ENCODE measurements at places on chromosomes 12 and 14. TPM values are rescaled to one million over a fixed set of nuclear protein-coding genes. Genes with fewer than 3 reads are reported as not detected.

Gene TMTC1
- total RNA-seq = 10.5 TPM

DNA sequence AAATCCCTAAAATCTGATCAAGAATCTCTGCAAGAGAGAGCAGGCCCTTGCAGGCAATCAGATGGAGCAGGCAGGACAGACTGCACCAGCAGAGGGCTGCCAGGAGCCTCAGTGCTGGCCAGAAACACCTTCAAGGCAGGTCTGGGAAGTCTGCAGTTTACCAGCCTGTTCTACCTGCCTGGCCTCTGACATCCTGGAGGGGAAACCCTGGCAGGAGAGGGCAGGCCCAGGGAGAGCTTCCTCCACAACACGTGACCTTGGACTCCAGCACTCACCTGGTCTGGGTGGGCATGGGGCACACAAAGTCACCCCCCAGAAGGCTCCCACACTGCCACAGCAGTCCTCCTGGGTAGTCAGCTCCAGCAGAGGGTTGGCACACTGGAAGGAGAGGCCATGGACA, 56.0 kb downstream of the ISCA2 start:
- DNase-seq = no peak

GRCh38 chr14:105124823-105125222, 43.8 kb downstream of the JAG2 start:
- DNase-seq = no peak

- no peak for DNase-seq
Observed at GRCh38 chr12:32478858-32479725, 79.7 kb downstream of the FGD4 start.

DNA sequence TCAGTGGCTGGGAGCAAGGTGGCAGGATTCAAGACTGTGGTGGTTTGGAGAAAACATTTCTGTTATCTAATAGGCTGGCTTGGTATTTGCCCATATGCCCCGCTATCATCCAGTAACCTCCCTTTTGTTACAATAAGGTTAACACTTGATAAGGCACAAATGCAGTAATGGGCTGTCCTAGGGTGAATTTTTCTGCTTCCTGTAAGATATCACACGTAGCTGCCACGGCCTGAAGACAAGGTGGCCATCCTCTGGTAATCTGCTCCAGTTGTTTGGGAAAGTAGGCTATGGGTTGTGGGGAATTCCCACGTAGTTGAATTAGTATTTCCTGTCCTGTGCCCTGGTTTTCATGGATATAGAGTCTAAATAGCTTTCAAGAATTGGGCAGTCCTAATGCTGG, 23.1 kb downstream of the ANG start:
- DNase-seq = no peak

Gene INHBC
- not detected for total RNA-seq

DNA sequence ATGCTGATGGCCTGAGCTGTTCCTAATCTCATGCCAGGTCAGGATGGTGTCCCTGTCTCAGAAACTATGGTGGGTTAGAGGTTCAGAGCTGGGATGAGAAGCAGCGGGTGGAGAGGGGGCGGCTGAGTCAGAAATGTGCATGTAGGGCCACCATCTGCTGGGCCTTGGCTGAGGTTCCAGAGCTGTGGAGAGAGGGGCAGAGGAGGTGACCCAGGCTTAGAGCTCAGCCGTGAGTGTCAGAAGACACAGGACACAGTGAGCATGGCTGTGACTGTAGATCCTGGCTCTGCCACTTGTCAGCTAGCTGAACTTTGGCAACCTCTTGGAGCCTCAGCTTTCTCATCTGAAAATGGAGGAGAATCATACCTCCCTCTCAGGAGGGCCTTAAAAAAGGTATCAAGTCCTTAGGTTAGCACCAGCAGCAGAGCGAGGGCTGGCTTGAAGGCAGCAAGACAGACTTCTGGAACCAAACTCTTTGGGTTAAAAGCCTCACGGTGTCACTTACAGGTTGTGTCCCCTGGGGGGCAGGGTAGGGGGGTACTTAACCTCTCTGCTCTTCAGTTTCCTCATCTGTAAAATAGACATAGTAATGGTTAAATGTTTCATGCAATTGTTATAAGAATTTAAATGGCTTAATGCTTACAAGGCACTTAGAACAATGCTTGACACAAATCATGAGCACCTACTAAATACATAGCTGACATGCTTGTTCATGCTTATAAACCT, 34.8 kb downstream of the TMEM229B start:
- no peak for DNase-seq

DNA sequence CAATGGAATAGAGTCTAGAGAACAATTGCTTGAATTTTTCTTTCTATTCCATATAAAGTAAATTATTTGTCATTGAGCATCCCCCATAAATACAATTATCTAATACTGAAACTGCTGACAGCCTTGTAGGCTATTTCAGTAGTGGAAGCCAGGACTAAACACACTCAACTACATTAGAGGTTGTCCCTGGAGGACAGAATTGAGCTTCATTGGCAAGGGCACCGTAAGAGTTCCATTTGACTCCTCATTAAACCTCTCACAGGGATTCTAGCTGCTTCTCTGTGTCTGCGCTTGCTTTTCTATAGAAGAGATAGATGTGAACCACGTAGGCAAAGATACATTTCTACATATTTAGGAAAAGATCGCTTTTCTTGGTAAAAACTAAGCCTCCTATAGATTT, 3.5 kb upstream of the PTPRO start:
- DNase-seq = no peak

GRCh38 chr12:72288911-72289310, 16.7 kb downstream of the TRHDE start:
- DNase-seq = no peak

GRCh38 chr12:100698518-100698917, 96.1 kb upstream of the ANO4 start:
- no peak for DNase-seq

GRCh38 chr14:29712601-29713000, 215.0 kb downstream of the PRKD1 start:
- DNase-seq = no peak

DNA sequence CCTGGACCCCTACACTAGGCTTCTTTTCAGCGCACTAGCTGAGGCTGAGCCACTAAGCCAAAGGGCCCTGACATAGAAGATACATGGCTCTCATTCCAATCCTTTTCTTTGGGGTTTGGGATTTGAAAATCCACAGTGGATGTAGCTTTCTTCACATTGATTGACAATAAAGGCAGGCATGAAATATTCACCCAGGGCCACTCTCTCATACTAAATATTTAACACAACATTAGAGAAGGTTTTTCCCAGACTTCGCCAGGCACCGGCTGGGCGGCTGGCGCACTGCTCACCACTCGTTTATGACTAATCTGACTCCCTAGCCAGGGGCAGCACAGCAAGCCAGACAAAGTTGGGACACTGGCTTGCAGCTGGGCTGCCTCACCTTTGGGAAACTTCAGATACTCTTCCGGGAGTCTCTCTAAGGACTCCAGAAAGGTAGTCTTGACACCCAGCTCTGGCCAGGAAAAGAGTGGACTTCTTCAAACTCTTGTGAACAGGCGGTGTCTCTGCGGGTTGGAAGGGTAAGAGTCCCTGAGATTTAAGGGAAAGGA, 699 bp upstream of the HOXC11 start:
- DNase-seq = no peak

DNA sequence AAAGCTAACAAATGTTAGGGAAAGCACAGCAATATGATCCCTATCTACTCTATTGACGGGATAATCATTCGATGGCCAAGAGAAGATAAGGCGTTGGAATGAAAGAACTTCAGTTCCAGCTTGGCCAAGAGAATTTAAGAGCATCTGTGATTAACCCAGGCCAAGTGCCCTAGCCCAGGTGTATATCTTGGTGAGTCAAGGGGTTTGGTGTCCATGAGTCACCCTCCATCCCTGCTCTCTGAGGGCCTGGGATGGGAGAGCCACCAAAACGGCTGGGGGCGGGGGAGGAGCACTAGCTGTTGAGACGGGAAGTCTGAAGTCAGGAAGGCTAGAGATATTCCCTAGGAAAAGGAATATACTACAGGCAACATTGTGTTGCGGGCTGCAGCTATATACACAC, 13.0 kb downstream of the TBPL2 start:
- DNase-seq = no peak

GRCh38 chr14:100692256-100692655, 34.4 kb upstream of the DLK1 start:
- no peak for DNase-seq

- DNase-seq = no peak
Observed at GRCh38 chr12:42776396-42776795, 186.8 kb upstream of the PRICKLE1 start.

DNA sequence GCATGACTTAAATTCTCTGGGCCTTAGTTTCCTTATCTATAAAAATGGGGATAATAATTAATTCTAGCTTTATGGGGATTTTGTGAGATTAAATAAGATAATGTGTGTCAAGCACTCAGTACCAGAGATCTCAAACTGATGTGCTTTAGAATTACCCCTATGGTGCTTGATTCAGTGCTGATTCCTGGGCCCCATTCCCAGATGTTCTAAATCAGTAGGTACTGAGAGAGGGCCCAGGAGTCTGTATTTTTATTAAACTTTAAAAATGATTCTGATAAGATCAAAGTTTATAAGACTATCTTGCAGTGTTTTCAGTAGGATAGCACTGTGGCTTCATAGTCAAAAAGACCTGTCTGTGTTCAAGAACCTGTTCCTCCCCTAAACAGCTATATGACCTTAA, 89.1 kb upstream of the RIC8B start:
- DNase-seq = no peak

Gene KERA
- 0.32 TPM for total RNA-seq

GRCh38 chr14:68846466-68846865, 53.6 kb upstream of the ZFP36L1 start:
- no peak for DNase-seq

Gene AQP2
- not detected for total RNA-seq

DNA sequence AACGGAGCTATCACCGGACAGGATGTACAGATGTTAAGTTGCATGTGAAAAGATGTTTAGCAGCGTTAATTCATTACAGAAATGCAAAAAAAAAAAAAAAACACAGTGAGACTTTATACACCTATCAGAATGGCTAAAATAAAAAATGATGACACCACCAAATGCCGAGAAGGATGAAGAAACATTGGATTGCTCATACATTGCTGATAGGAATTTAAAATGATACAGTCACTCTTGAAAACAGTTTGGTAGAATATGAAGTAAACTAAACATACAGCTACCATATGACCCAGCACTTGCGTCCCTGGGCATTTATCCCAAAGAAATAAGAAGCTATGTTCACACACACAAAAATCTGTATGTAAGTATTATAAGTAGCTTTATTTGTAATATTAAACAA, 574.1 kb downstream of the SLC16A7 start:
- DNase-seq = no peak

GRCh38 chr12:101238800-101239329, 28.8 kb upstream of the SLC5A8 start:
- DNase-seq = no peak

- no peak for DNase-seq
Observed at GRCh38 chr14:36224176-36224575, 47.7 kb upstream of the PTCSC3 start.

- no peak for DNase-seq
Observed at GRCh38 chr12:62562846-62563245, 96.2 kb downstream of the MON2 start.

Gene VWF
- 82.5 TPM for total RNA-seq

- DNase-seq = no peak
Observed at GRCh38 chr12:56927281-56927680, 6.9 kb downstream of the SDR9C7 start.

Gene KCNC2
- total RNA-seq = 0.44 TPM

GRCh38 chr12:24500421-24500820, 448.5 kb downstream of the BCAT1 start:
- DNase-seq = no peak

DNA sequence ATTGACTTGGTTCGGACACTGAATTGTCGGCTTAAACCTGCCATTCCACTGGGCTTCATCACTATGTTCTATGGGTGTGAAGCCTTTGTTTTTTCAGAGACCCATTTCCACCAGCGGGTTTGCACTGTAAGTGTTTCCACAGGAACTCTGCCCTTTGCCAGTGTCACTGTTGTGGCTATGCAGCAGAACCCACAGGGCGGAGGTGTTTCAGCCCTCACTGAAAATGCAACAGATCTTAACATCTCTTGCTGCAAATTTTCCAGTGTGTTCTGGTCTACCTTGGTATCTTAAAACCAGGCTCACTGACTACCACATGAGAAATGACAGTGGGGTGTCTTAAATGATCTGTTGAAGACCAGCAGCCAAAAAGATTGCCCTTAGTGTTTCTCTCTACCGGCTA, 21.1 kb downstream of the PRKCH start:
- peak; percentile 41 for DNase-seq

Gene BCL7A
- total RNA-seq = 11.6 TPM

DNA sequence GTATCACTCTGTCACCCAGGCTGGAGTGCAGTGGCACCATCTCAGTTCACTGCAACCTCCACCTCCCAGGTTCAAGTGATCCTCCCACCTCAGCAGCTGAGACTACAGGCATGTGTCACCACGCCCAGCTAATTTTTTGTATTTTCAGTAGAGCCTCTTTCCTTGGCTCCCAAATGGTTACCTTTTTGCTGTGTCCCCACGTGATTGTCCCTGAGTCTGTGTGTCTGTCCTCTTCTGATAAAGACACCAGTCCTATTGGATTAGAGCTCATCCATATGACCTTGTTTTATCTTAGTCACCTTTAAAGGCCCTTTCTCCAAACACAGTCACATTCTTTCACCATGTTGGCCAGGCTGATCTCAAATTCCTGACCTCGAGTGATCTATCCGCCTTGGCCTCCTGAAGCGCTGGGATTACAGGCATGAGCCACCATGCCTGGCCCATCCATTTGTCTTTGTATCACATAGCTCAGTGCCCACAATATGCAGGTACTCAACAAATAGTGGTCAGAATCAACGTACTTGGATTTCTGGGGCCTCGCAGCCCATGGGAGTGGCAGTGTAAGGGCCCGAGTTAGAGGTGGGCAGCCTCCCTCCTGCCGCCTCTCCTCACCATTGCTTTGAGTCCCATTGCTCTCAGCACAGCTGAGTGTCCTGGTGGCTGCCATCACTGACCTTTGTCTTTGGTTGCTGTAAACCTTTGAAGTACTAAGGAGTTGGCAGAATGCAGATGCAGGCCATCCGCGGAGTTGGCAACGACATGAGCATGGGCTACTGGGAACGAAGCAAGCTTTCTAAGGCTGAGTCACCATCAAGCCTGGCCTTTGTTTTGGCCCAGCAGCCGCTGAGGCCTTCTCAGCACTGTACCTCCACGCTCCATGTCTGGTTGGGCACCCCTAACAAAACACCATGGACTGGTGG, 9.3 kb downstream of the TPCN1 start:
- DNase-seq = no peak

DNA sequence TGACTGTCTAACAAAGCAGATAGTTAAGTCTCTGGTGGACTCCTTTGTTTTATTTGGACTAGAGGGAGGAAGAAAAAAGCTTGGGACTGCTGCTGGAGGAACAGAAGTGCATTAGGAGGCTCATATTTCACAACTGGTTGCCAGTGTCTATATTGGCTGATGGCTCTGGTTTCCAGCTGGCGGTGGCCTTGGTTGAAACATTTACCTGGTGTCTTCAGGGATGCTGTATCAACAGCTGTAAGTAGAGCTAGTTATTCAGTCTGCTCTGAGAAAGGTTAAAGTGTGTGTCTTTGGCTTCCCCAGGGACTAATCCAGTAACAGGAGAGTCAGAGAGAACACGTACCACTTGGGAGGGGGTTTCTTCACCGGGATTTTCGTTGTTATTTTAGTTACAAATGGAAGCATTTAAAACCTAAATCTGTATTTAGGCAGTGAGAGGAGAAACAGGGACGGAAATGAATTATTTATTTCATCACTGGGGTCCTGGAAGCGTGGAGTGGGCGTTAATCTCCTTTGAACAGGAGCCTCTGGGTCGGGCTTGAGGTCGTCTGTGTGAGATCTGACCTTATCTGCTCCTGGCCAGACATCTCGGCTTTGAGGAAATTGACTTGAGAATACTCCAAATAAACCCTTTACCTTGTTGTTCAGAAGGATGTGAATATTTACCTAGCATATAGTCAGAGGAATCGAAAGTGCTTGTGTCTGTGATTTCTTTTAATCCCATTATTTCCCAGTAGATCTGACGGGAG, 149.9 kb downstream of the NRXN3 start:
- DNase-seq = no peak

Measured in mucosa of descending colon (tissue), 3 donors.